ENCODE measurements at places on chromosomes 2 and 18.
A peak's percentile ranks its signal among the peaks of the same experiment; 100 is the strongest.

DNA sequence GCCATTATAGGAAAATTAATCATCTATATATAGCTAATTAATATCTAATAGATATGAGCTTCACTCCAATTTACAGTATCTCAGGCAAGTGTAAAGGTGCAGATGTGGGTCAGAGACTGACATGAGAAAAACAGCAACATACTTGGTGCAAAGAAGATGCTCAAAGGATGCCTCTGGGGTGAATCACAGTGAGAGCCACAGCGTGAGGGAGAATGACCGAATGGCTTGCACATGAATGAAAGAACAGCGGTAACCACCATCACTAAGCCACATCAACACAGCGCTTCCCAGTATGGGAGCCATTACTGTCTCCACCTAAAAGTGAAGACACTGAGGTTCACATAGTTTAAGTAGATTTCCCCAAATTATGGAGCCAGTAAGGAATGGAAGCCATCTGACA lies 423.4 kb upstream of the ID2 start:
- DNase-seq: peak; percentile 42

GRCh38 chr2:180314086-180314485 lies 307.0 kb upstream of the CWC22 start:
- no peak for DNase-seq

DNA sequence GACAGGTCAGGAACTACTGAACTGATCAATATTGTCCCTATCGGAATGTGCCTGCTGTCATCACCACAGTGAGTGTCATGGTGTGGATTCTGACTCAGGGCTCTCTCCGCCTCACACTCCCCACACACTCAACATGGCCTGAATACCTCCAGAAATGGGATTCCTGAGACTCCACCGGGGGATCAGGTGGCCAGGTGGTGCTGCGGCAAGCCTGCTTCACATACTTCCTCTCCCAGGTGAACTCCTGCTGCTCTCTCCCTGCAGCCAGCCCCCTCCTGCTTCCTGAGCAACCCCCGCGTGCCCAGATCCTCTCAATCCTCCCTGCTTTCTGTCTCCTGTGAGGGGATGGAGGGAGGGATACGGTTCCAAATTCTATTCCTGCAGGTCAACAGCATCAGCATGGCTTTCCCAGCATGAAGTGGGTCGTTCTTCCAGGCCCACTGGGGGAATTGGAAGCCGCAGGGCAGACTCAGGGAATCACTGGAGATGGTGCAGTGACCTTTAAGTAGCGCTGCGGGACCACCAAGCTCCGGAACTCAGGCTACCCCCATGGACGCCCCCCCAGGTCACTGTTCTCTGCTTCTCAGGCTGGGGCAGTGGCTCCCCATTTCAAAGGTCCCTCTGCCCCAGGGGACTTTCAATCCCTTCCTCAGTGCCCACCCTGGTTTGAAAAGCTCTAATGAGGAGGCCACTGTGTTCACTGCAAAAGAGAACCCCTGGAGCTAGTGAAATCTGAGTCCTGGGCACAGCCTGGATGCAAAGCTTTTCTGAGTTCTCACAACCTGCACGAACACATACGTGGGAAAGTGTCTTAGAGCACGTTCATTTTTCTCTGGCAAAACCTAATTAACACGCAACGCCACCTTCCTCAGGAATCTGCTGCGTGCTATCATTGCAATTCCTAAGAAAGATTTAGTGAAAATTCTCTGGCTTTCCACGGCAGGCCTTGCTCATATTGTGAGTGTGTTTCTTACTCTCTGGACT lies 168.4 kb downstream of the ZFP36L2 start:
- DNase-seq: no peak

DNA sequence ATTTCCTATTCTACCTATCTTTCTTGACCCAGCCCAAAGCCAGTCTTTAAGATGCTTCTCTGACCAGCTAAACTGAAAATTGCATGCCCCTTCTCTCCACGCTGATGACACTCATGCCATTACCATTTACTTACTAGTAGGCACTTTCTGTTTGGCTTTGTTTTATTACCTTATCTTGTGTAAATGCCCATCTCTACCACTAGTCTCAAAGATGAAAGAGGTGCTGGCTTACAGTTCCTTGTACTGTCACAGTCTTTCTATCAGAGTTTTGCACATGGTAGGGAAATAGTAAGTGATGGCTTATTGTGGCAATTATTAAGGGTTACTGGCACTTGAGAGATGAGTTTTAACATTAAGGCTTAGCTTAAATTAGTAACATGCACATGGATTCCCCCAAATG lies 352.1 kb downstream of the RBM43 start:
- DNase-seq: no peak

DNA sequence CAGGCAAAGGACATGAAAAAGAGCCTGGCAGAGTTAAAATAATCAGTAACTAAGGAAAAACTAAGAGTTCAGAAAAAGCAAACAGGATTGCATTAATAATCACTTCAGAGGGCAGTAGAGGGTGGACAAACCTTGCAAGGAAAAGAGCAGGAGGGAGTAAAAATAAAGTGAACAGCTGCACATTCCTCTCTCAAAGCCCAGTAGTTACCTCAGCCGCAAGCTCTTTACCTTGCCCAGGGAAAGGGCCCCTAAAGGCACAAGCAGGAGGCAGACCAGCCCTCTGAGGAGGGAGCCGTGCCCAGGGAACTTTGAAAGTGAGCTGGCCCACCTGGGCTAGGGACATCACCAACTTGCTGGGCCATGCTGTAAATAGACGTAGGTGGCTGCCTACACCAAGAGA lies 196.9 kb downstream of the C1D start:
- DNase-seq: no peak

DNA sequence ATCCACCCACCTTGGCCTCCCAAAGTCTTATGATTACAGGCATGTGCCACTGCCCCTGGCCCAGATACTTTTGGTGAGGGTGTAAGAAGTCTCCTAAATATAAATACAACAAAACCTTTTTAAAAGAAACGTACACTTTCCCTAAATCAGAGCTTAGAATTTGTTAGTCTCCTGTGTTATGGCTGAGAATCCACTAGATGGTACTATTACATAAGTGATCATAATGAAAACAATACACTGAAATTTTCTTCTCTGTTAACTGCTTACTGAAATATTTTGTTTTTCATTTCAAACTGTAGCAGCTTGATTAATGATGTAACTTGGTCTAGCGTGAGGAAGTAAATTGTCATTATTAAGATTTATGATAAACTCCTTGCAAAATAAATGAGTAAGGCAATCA lies 74.8 kb upstream of the FAM98A start:
- DNase-seq: peak; percentile 19

- no peak for DNase-seq
Measured at GRCh38 chr2:107132070-107132469, 246.1 kb upstream of the ST6GAL2 start.

DNA sequence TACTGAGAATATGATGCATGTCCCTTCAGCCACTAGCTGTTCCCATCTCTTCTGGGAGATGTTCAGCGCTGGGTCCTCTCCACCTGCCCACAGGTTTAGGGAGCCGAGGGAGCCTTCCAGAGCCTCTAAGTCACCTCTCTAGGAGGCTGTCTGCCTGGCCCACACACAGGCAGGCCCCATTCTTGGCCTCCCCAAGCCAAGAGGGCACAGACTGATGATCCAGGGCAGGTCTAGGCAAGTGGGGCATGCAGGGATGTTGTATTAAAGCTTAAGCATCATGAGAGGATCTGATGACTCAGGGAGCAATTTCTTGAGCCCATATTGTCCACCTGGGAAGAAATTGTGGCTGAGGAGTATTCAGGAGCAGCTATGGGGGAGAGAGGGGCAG lies 19.9 kb downstream of the TMSB10 start:
- no peak for DNase-seq

DNA sequence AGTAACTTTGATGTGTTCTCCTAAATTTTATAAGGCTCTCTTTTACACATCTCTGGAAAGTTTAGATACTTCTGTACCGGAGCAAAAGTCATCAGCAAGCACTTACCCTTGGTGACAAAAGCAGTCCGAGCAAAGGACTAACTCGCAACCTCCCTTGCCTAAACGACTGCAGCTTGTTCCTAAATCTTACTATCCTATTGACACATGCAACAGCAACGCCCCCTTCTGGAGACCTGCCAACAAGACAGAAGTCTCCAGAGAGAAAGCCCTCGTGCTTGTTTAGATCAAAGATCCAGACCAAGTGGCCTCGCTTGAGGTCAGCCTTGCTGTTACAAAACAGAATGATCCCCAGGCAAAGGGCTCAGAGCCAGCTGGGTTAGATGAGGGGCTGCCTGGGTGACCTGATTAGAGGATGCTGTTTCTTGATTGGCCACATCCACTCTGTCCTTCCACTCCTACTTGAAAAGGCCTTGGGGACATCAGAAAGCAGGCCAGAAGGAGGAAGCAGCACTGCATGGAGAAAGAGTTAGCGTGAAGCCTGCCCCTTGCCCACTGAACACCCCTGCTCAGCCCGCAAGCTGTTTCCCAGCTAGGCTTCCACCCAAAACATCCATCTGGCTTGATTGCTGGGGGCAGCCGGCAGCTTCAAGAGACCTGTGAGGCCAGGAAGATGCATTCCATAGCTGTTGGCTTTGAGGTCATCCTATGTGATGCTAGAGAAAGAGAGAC lies 94.3 kb downstream of the HNRNPLL start:
- peak; percentile 83 for DNase-seq

DNA sequence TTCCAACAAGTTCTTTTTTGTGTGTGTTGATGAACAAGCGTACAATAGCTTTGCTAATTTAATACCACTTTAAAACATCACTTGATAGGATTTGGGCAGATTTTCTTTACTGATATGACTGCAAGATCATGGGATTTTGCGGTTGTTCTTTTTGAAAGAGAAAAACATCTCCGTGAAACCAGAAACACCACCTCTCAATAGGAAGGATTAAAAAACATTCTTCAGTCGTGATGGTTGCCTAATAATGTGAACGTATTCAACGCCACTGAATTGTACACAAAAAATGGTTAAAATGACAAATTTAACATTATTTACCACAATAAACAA lies 19.3 kb downstream of the RBMS1 start:
- DNase-seq: no peak

DNA sequence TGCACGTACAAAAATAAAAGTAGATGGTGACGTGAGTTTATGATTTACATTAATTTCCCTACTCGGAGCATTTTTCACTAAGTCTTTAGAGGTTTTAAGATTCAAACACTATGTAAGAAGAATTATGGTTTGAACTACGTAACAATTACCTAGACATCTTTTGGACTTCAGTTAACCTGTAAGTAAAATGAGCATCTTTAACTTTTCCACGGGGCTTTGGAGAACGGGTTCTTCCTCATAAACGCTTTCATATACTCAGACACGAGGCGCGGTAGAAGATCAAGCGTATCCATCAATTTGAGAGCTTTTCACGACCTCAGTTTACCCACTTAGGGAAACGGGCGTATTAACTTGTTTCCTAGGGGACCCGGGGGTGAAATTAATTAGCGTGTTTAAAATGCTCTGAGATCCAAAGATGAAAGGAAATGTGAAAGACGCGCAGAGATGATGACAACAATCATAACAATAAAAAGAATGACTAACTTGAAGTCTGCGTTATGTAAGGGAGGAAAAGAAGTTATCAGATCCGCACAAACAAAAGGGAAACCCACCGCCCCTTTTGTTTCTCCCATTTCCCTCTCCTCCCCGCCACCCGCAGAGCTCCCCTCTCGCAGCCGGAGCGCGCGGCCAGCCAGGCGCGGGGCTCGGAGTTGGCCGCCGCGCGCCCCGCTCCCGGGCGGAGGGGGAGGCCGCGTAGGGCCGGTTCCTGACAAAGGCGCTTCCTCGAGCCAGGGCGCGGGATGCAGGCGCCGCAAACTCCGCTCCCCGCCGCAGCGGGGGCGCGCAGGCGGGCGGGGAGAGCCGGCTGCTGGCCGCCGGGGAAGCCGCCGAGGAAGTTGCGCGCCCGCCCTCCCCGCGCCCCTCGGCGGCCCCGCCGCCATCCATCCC lies 807 bp downstream of the PELI1 start:
- DNase-seq: peak; percentile 39

DNA sequence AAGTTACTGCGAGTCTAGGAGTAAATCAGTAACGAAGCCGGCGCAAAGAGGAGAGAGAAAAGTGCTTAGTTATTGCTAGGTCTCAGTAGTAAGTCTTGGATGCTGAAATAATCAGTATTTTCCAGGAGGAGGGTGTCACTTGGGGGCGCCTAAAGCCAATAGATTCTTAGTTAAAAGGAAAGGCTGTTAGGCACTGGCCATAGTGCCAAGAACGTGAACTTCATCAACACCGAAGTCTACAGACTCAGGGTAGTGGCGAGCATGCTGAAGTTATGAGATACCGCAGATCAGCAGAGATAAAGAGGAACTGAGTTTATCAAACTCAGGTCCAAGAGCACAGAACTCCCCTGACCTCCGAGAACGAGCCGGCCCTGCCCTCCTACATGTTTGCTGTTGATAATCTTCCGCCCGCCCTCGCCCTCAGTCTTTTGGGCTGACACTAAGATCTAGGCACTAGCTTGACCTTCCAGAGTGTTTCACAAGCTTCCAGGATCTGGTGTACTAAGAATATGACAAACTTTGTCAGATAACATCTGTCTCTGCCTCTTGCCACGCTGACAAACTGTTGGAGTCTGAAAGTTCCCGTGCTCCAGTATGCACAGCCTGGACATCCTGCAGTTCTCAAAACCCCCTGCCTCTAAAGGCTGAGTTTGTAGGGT lies 49.2 kb downstream of the CYB5A start:
- no peak for DNase-seq

- DNase-seq: no peak
Measured at GRCh38 chr18:47436871-47437270, 185.4 kb upstream of the SKOR2 start.

DNA sequence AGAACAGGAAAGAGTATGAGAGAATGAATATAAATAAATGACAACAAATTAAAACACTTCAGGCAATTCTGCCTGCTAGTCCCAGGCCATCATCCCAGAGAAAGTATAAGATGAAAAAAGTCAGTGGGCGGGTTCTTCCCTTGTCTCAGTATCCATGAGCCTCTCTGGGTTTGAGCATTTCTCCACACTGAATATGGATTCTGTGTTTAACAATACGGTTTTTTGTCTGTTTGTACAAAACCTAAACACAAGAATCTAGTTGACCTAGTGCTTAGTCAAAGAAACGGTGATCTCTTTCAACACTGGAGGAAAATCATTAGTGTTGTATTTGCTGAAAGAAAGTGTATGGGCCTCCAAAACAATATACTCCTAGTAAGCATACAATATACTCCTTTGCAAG lies 10.0 kb downstream of the SUCLG1 start:
- DNase-seq: no peak

DNA sequence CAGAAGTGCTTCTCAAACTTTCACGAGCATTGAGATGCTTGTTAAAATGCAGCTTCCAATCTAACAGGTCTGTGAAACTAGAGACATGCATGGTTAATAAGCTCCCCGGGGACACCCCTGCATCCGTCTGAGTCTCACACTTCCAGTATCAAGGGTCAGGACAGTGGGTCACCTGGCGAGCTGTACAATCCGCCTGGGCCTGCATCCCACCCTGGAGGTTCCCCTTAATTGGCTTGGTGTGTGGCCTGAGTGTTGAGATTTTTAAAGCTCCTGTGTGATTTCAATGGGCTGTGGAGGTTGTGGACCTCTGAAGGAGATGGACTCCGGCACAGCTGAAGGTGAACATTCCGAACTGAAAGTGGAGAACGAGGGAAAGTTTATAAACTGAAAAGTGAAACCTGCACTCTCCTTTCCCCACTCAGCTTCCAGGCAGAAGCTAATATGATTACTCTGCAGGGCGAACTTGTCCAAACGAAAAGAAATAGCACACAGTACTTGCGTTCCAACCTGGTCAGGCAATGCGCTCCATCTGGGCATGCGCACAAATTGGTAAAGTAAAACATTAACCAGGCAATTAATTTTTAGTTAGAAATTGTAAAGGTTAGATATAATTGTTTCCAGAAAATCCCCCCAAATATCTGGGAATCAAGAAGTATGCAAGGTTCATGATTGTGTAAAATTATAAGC lies 191.7 kb upstream of the ALKAL2 start:
- no peak for DNase-seq

- no peak for DNase-seq
Measured at GRCh38 chr2:180368881-180369280, 361.8 kb upstream of the CWC22 start.
